ENCODE measurements at places on chromosomes 6 and 20.

- DNase-seq: no peak
Observed at GRCh38 chr6:91982559-91982958, 1395.7 kb upstream of the MAP3K7 start.

- no peak for DNase-seq
Observed at GRCh38 chr6:75414445-75415021, 79.1 kb downstream of the FILIP1 start.

GRCh38 chr6:124987291-124987690 lies 25.1 kb downstream of the RNF217 start:
- DNase-seq: no peak

GRCh38 chr6:125097186-125097585 lies 56.4 kb upstream of the TPD52L1 start:
- no peak for DNase-seq

DNA sequence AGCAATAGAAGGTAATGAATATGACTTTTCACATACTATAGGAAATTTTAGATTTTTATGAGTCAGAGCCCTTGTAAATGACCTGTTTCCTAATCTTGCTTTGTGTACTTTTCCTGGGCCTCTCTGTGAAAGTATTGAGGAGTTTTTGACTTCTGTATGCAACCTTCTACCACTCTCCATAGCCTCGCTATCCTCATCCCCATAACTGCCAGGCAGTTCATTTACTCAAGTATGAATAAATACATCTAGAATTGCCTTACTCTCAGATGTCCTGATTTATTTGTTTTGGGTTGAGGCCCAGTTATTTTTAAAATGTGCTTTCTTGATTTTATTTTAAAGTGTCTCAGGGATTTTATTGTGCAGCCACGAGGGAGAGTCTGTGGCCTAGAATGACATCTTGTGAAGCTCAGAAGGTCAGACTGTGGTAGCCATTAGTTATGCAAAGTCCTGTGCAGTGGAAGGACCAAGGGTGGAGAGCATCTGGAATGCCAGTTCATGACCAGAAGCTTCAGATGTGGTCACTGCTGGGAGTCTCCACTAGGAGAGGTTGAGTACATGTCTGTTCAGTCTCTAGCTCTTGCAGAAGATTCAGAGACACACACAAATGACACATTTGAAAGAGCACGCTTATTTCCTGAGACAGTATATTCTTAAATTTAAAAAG lies 346.2 kb upstream of the IMPG1 start:
- no peak for DNase-seq

DNA sequence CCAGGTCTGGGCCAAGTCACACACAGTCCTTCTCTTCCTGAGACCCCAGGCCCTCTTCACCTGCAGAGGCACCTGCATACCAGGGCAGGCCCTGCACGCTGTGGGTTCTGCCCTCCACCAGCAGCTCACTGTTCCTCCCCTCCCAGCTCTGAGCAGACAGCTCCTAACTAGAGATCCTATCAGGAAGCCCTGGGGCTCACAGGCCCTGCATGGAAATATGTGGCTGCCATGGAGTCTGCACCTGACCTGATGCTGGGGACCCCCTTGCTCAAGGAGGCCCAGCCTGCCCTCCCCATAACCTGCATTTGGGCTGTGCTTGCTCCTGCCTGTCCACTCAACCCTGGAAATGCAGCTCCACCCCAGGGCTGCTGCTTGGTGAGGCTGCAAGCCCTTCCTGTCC lies 14.6 kb upstream of the HLA-G start:
- DNase-seq: no peak

DNA sequence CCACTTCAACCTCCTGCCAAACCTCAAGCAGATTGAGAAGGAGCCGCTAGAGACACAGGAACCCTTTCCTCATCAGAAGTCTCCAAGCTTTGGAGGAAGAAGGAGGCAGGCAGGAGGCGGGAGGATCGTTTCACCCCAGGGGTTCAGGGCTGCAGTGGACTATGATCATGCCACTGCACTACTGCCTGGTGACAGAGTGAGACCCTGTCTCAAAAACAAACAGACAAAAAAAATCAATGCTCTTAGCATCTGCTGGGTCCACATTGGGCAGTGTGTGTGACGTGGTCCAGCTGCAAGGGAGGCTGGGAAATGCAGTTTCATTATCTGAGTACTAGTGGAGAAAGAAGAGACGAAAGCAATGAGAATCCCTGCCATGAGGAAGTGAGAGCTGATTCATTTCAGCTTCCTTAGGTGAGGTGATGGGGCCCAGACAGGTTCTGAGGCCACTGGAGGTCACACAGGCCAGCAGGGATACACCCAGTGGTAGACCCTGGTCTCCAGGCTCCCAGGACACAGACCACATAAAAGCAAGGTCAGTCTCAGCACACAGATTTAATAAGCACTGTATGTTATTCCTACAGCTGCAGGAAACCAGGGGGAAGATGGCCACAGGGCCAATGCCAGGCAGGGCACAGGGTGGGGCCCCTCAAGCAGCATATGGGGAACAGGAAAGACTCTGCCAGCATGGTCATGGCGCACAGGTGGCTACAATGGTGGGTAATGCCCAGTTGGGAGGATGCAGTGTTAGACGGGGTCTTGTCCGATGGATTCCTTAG lies 4.3 kb downstream of the GFRA4 start:
- no peak for DNase-seq

GRCh38 chr6:169406804-169407203 lies 153.2 kb upstream of the THBS2 start:
- no peak for DNase-seq

- no peak for DNase-seq
Observed at GRCh38 chr20:58019027-58019849, 209.2 kb downstream of the ANKRD60 start.

DNA sequence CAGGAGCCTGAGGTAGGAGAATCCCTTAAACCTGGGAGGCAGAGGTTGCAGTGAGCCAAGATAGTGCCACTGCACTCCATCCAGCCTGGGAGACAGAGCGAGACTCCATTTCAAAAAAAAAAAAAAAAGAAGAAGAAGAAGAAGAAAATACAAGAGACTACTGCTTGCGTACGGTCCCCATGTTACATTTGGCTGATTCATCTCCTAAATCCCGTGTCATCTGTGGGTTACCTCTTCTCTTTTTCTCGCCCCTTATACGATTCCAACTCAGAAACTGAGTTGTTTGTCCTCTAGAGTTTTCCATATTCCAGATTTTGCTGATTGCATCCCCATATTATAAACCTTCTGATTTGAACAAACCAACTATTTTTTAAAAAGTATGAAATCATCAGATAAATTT lies 62.4 kb upstream of the NELFCD start:
- DNase-seq: no peak

DNA sequence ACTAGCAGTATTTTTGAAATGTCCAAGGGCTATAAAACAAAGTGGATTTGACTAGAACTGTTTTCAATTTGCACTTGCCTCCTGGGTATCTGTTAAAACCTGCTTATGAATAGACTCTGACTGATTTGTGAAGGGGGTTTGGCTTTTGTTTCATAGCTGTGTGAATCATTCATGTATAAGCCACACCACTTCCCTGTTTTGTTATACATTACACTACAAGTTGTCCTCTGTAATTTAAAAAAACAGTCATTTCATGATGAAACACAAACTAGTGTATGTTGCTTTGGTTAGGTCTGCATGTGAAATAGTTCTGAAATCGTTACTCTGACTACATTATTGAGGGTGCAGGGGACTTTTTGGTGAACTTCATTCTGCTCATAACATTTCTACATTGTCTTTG lies 121.7 kb downstream of the NKAIN2 start:
- no peak for DNase-seq

GRCh38 chr20:36086767-36087166 lies 67.8 kb upstream of the EPB41L1 start:
- no peak for DNase-seq

DNA sequence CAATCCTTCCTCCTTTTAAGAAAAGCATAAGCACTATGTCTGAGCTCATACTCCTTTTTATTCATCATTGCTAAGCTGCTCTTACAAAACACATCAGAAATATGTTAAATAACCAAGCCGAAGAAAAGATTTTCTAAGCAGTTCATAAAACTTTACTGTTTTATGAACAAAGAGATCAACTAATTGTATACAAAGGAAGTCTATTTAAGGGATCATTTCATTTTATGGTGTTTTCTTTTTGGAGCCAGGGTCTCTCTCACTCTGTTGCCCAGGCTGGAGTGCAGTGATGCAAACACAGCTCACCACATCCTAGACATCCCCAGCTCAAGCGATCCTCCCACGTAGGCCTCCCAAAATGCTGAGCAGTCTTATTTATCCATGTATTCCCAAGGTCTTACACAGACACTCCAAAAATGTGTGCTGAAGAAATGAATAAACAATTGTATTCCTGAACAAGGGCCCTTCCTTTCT lies 9.3 kb downstream of the NUDT3 start:
- DNase-seq: no peak

DNA sequence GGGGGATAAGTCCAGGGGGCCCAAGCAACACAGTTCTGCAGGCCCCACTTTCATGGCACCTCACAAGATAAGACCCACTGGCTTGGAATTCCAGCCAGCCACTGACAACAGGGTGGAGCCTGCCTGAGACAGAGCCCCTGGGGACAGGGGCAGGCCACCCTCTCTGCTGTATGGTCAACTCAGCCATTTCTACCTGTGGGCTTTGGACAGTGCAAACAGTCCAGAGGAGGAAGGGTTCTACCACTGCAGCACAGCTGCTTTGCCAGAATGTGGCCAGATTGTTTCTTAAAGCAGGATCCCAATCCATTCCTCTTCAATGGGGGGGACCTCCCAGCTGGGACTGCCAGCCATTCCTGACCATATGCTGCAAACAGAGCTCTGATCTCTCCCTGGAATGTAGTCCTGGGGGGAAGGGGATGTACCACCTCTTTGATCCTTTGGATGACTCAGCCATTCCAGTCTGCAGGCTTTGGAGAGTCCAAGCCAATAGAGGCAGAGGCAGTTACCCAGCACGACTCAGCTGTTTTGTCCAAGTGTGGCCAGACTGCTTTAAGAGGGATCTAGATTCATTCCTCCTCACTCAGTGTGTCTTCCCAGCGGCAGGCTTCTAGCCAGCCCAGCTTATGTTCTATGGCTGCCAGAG lies 842.2 kb downstream of the EPHA7 start:
- no peak for DNase-seq

DNA sequence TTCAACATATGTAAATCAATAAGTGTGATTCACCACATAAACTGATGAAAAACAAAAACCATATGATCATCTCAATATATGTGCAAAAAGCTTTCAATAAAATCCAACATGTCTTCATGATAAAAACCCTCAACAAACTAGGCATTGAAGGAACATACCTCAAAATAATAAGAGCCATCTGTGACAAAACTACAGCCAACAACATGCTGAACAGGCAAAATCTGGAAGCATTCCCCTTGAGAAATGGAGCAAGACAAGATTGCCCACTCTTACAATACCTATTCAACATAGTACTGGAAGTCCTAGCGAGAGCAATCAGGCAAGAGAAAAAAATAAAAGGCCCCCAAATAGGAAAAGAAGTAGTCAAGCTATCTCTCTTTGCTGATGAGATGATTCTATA lies 76.5 kb downstream of the OTOR start:
- no peak for DNase-seq

- no peak for DNase-seq
Observed at GRCh38 chr6:99808992-99809391, 185.0 kb downstream of the MCHR2 start.

DNA sequence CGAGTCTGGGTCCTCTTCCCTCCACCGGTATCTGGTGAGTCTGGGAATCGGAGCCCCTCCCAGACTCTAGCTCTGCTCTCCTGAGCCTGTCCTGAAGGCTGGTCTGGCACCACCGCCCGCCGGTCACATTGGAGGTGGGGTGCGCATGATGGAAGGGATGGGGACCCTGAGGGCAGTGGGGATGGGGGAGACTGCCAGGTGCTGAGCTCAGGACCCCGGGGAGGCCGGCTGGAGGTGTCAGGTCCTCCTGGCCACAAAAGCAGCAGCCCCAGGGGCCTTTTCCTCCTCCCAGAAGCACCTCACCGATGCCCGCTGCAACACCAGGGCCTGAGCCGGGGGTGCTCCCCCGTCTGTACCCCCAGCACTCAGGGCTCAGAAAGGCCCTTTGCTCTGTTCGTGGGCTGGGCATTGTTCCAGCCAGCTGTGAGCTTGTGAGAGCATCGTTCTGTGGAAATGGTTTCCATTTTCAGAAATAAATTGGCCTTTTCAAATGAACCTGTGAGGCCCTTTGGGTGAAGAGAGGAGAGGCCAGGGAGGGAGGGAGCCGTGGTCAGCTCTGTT lies 2.5 kb upstream of the NPBWR2 start:
- DNase-seq: no peak

DNA sequence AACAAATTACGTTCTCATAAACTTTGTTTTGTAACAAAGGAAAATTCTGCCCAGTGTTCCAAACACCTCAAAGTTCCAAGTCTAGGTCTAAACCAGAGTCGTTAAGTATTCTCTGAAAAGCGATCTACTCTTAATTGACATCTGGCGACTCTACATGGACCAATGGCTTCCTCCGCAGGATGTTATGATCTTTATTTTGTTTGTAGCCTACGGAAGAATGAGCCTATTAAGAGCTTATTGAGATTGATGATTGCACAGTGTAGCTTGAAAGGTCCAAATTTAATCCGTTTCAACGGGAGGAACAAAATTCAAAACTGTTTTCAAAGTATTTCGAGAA lies 61.1 kb downstream of the FAM217A start:
- DNase-seq: no peak

- DNase-seq: no peak
Observed at GRCh38 chr6:138594758-138595140, 95.5 kb upstream of the NHSL1 start.

GRCh38 chr6:25327432-25327831 lies 48.3 kb downstream of the CARMIL1 start:
- DNase-seq: no peak

DNA sequence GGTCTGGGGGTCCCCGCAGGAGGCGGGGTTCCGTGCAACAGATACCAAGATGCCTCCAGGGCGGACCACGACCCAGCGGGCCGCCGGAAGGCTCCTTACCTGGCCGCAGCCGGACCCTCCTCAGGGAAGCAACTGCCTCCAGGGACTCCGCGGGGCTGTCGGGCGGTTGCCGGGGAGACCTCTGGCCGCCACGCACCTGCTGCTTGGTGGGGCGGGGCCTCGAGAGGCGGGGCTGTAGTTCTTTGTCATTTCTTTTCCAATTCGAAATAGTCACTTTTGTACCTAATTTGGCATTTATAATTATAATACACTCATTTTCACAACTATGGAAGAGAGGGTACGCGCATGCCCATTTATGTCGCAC lies 647 bp downstream of the AK9 start:
- DNase-seq: no peak

GRCh38 chr20:47502271-47503239 lies 868 bp downstream of the NCOA3 start:
- no peak for DNase-seq

GRCh38 chr20:59268870-59269269 lies 31.5 kb upstream of the EDN3 start:
- no peak for DNase-seq

DNA sequence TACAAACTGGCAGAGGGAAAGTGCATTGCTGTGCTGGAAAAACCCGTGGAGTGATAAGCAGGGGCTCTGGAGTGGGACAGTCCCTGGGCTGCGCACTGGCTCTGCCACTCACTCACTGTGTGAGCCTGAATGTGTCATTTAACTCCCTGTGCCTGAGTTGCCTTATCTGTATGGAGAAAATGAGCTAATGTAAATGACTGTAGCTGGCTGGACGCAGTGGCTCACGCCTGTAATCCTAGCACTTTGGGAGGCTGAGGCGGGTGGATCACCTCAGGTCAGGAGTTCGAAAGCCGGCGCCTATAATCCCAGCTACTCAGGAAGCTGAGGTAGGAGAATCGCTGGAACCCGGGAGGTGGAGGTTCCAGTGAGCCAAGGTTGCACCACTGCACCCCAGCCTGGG lies 18.4 kb upstream of the RPN2 start:
- DNase-seq: no peak

GRCh38 chr6:166703149-166703710 lies 76.2 kb upstream of the RPS6KA2 start:
- DNase-seq: no peak
